ENCODE measurements at places on chromosomes 5 and 9. TPM values are rescaled to one million over a fixed set of nuclear protein-coding genes. Genes with fewer than 3 reads are reported as not detected.

PAPPA gene
- 2.4 TPM for total RNA-seq

SMIM3 gene
- 143 TPM for total RNA-seq

CENPK gene
- 1.7 TPM for total RNA-seq

BICD2 gene
- 38.6 TPM for total RNA-seq

PCDHAC2 gene
- 0.94 TPM for total RNA-seq

OR1J2 gene
- not detected for total RNA-seq

ASTN2 gene
- total RNA-seq: 5.1 TPM

CCNO gene
- total RNA-seq: 0.44 TPM

LCP2 gene
- total RNA-seq: 120 TPM

NR2F1-AS1 gene
- 4.2 TPM for total RNA-seq

EIF4E1B gene
- not detected for total RNA-seq
